T-helper 1 cell (primary cell): ENCODE measurements at places on chromosomes 16 and 17.

GRCh38 chr17:33977729-33978514, 277.2 kb upstream of the CCL2 start:
- DNase-seq: no peak

- no peak for DNase-seq
Measured at GRCh38 chr17:4476017-4476416, 22.7 kb upstream of the SPNS2 start.

DNA sequence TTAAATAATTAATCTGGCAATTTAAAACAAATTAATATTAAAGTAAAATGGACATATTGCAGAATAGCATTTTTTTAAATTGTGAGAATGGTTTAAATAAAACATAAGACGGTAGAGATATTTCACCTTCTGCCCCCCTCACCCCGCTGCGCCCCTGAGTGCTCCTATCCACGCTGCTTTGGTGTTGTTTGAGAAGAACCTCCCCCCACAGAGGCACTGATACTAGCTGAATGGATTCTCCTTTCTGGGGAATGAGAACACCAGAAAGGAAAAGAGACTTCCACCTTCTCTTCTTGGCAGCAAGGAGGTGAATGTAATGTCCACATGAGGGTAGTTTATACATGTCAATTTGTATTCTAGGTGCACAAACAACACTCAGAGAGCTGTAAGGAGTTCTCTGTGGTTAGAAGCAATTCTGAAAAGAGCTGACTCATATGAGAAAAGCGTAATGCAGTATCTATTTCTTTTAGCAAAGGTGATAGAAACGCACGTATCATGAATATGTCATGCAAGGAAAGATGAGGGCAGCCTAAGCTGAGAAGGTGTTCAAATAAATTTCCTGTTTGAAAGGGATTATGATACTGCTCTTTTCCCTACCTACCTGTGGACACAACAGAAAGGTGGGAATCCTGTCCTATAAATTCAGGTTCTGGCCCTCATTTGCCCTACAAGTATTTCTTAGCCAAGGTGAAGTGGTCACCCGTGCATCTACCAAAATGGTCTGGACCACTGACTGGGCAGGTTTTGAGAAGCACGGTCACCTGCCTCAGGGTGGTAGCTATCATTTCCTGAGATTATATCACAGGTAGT, 126.9 kb downstream of the PARN start:
- peak; percentile 42 for DNase-seq

- no peak for DNase-seq
Measured at GRCh38 chr17:33968350-33969044, 286.6 kb upstream of the CCL2 start.

GRCh38 chr17:34167354-34167753, 87.7 kb upstream of the CCL2 start:
- DNase-seq: no peak

- DNase-seq: no peak
Measured at GRCh38 chr16:78057803-78058564, 35.6 kb downstream of the CLEC3A start.

DNA sequence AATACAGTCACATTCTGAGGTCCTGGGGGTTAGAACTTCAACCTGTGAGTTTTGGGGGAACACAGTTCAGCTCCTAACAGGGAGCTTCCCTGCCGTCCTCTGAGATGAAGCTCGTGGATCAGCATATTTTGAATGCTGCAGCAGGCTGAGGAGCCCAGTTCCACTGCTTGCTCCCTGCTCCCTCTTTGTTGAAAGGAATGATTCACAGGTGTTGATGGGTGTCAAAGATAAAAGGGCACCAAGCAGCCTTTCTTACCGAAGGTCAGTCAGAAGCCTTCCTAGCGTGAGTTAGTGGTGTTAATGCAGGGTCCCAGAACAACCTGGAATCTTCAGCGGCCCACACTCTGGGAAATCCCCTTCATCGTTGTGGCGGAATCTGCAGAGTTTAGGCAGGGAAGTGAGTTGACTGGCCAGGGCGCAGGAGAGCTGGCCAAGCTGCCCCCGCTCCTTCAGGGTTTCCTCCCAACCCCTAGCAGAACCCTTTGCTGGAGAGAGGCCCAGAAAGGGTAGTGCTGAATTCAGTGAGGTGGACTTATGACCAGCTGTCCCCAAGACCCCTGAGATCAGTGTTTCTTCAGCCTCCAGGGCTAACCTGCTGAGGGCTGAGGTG, 114.8 kb downstream of the GNAO1 start:
- DNase-seq: no peak

DNA sequence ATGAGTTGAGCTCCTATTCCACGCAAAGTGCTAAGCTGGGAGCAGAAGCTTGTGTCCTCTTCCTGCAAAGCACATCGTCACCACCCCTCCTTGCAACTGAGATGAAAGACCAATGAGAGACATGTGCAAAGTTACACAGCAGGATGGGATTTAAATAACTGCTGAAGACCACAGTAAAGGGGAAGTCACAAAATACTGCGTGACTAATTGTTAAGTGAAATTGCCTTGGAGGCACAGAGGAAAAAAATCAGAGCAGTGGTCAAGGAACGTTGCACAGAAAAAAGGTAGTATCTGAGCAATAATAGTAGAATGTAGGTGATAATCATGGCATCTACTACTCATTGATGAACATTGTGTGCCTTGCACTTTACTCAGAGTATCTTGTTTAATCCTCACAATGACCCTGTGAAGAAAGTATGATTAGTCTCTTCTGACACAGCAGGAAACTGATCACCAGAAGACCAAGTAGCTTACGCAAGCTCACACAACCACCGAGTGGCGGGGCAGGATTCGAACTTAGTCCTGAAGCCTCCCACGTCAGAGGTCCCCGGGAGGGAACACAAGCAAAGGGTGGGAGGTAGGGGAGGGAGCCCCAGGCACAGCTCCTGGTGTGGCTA, 15.4 kb upstream of the MYO18A start:
- DNase-seq: no peak

GRCh38 chr17:78534492-78535272, 42.5 kb downstream of the DNAH17 start:
- DNase-seq: peak; percentile 32

- no peak for DNase-seq
Measured at GRCh38 chr16:24685539-24686432, 43.7 kb upstream of the TNRC6A start.

- DNase-seq: no peak
Measured at GRCh38 chr17:66850692-66851091, 15.8 kb downstream of the CACNG5 start.

DNA sequence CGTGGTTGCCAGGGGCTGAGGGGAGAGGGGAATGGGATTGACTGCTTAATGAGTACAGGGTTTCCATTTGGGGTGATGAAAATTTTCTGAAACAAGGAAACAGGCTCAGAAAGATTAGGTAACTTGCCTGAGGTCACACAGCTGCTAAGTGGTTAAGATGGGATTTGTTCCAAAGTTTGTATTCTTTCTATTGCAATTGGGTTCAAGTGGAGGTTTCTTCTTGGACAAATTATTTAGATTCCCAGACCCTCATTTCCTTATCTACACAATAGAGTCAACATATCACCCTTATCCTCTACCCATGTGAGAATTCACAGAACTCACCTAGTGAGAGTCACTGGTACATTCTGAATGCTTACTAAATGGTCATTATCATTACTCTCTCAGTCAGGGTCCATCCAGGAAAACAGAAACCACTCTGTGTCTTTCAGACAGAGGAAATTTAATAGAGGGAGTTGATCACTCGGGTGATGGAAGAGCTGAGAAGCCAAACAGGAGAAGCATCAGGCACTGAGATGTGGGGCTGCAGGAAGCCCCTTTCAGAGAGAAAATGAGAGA, 22.6 kb downstream of the CACNG4 start:
- DNase-seq: no peak

DNA sequence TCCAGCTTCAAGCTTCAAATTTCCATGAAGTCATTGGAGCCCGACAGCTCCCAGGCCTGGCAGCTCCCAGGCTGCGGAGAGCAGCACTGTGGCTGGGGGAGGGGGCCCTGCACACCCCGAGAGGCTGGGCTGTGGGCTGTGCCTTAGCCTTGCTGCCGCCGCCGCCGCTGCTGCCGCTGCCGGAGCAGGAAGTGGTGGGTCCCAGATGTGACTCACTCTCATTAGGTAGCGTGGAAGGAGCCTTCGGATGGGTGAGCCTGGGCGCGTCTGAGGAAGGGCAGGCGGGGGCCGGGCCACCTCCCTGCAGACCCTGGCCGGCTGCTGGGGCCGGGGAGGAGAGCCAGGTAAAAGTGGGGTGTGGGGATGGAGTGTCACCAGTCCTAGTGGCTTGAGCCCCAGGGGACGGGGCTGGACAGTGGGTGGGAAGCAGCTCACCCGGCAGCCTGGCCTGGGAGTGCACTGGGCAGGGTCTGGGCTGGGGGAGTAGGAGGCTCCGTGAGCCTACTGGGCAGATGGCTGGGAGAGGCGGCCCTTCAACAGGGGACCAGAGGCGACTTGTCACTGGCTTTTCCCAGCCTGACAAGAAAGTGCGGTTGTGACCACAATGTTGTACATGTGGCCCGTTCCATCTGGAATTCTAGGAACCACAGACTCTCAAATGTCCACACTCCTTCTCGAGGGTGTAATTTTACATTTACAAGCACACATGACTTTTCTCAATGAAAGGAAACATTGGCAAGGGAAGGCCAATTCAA, at the start of gene ADCY7:
ADCY7 (plus strand) TSS at position 215 of the 755 bp plus-strand sequence. CDS start 21,629 bp downstream, outside the sequence.
- DNase-seq: peak; percentile 64
